CD4-positive, alpha-beta T cell (primary cell): ENCODE measurements at places on chromosomes 3 and 15.
A peak's percentile ranks its signal among the peaks of the same experiment; 100 is the strongest.

GRCh38 chr3:161393310-161393709 lies 22.0 kb upstream of the SPTSSB start:
- no peak overlapping the region for H3K4me3 ChIP-seq
- DNase-seq, result no peak
- no peaks in the 10 kb centered on the region for H3K36me3 ChIP-seq
- peaks cover 30% of the 10 kb centered on the region for H3K4me1 ChIP-seq
- H3K27ac ChIP-seq, result no peak overlapping the region

- H3K27ac ChIP-seq, result no peak overlapping the region
- H3K4me3 ChIP-seq, result no peak overlapping the region
- no peaks in the 10 kb centered on the region for H3K27me3 ChIP-seq
- H3K36me3 ChIP-seq, result no peaks in the 10 kb centered on the region
- H3K4me1 ChIP-seq, result no peaks in the 10 kb centered on the region
- DNase-seq, result no peak
Observed at GRCh38 chr15:87722941-87723691, 533.4 kb downstream of the NTRK3 start.

- H3K36me3 ChIP-seq, result no peaks in the 10 kb centered on the region
- no peak overlapping the region for H3K27ac ChIP-seq
- no peak overlapping the region for H3K4me3 ChIP-seq
- no peaks in the 10 kb centered on the region for H3K4me1 ChIP-seq
- H3K27me3 ChIP-seq, result no peaks in the 10 kb centered on the region
- DNase-seq, result no peak
Observed at GRCh38 chr3:68802111-68802870, 130.1 kb downstream of the TAFA4 start.

GRCh38 chr3:21718161-21718765 lies 32.7 kb downstream of the ZNF385D start:
- H3K36me3 ChIP-seq, result no peaks in the 10 kb centered on the region
- no peak for DNase-seq
- H3K27me3 ChIP-seq, result no peaks in the 10 kb centered on the region
- no peaks in the 10 kb centered on the region for H3K4me1 ChIP-seq
- no peak overlapping the region for H3K27ac ChIP-seq

GRCh38 chr15:32844118-32844711 lies 126.4 kb downstream of the GREM1 start:
- no peaks in the 10 kb centered on the region for H3K36me3 ChIP-seq
- no peak overlapping the region for H3K4me3 ChIP-seq
- no peaks in the 10 kb centered on the region for H3K27me3 ChIP-seq
- no peak overlapping the region for H3K27ac ChIP-seq
- DNase-seq, result no peak
- H3K4me1 ChIP-seq, result no peaks in the 10 kb centered on the region

DNA sequence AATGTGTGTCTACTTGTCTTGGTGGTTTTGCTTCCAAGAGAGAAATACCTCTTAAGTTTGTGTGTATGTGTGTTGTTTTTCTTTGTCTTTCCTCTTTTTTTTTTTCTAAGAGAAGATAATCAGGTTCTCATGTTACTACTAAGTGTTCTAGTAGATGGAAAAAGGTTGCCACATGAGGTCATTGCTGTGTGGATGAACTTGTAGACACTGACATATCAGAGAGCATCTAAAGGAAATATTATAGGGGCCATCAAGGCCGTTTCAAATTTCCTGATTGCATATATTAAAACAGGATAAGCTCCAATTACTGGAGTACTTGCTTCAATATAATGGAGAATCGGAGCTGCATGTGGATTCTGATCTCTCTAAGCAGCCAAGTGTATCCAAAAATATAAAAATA lies 747.5 kb downstream of the NR2F2 start:
- no peak overlapping the region for H3K4me3 ChIP-seq
- no peaks in the 10 kb centered on the region for H3K4me1 ChIP-seq
- H3K36me3 ChIP-seq, result no peaks in the 10 kb centered on the region

GRCh38 chr15:101161656-101162055 lies 90.2 kb downstream of the CHSY1 start:
- H3K27me3 ChIP-seq, result no peaks in the 10 kb centered on the region
- H3K36me3 ChIP-seq, result no peaks in the 10 kb centered on the region
- DNase-seq, result no peak
- no peak overlapping the region for H3K4me3 ChIP-seq

- no peak overlapping the region for H3K27ac ChIP-seq
- H3K36me3 ChIP-seq, result no peaks in the 10 kb centered on the region
- no peaks in the 10 kb centered on the region for H3K4me1 ChIP-seq
- no peak overlapping the region for H3K4me3 ChIP-seq
- peaks cover under 1% of the 10 kb centered on the region for H3K27me3 ChIP-seq
Observed at GRCh38 chr3:71891483-71891882, 106.5 kb upstream of the PROK2 start.

GRCh38 chr3:100437721-100438622 lies 36.6 kb downstream of the LNP1 start:
- no peaks in the 10 kb centered on the region for H3K27me3 ChIP-seq
- H3K36me3 ChIP-seq, result no peaks in the 10 kb centered on the region
- H3K4me1 ChIP-seq, result peaks cover 7% of the 10 kb centered on the region
- no peak for DNase-seq
- no peak overlapping the region for H3K27ac ChIP-seq

- H3K27me3 ChIP-seq, result no peaks in the 10 kb centered on the region
- DNase-seq, result no peak
- no peak overlapping the region for H3K4me3 ChIP-seq
- H3K4me1 ChIP-seq, result no peaks in the 10 kb centered on the region
- H3K36me3 ChIP-seq, result no peaks in the 10 kb centered on the region
- H3K27ac ChIP-seq, result no peak overlapping the region
Observed at GRCh38 chr15:33662014-33662413, 306.3 kb upstream of the CHRM5 start.

DNA sequence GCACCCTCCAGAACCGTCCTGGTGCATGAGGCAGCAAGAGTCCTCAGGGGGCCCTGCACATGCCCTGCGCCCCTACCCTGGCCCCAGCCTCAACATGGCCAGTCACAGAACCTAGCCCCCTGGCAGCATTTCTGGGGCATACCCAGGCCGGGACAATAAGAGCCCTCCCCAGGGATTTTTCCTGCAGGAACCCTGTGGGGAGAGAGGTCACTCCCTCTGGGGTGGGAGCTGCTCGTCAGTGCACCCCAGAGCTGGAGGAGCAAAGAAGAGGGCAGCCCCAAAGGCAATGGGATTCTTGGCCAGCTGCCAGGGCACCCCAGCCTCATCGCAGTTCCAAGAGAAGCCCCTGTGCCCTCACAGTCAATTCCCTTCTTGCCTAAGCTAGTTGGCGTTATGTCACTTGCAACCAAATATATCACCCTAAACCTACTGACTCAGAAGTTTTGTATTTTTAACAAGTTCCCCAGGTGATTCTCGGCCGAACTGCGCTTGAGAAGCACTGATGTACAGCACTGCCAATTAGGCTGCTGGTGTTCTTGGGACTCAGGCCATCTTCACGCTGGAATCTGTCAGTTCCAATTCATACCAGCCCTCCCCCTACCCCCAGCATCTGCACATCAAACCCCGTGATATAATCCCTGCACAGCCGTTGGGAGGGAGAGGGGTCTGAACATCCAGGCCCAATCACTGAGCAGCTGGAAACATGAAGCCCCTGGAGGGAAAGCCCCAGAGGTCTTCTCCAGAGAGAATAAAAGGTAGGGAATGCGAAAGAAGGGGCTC lies 87.5 kb upstream of the PRR20G start:
- no peaks in the 10 kb centered on the region for H3K4me1 ChIP-seq
- H3K27ac ChIP-seq, result no peak overlapping the region
- H3K4me3 ChIP-seq, result no peak overlapping the region
- no peaks in the 10 kb centered on the region for H3K27me3 ChIP-seq

DNA sequence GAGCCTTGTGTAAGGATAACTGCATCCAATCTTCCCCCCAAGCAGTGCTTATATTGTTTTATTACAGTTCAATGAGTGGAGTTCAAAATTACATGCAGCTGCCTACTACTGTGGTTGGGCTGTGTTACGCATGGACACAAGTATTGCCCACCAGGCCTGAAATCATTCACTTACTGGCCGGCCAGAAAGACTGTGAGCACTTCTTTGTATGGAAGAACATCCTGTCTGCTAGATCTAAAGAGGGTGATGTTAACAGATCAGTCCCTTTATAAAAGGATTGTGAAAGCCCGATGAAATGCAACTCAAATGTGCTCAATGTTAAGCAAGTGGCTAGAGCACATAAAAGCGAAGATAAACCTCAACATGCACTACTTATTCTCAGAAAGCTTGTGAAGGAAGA lies 132.5 kb downstream of the FOXP1 start:
- DNase-seq, result no peak
- H3K27ac ChIP-seq, result peak overlapping the region; percentile 47
- peaks cover 5% of the 10 kb centered on the region for H3K36me3 ChIP-seq
- H3K4me3 ChIP-seq, result no peak overlapping the region
- H3K4me1 ChIP-seq, result peaks cover 82% of the 10 kb centered on the region

DNA sequence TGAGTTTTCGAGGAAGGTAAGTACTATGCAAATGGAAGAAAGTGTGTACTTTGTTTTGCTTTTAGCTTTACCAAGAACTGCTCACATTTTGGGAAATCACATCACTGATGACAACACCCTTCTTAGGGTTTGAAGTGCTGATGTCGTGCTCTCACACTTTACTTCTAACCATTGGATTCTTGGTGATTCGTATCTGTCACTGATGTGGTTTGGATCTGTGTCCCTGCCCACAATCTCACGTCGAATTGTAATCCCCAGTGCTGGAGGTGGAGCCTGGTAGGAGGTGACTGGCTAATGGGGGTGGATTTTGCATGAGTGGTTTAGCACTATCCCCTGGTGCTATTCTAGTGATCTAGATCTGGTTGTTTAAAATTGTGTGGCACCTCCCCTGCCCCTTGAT lies 75.4 kb upstream of the RGMA start:
- no peaks in the 10 kb centered on the region for H3K4me1 ChIP-seq
- H3K36me3 ChIP-seq, result no peaks in the 10 kb centered on the region
- peaks cover 6% of the 10 kb centered on the region for H3K27me3 ChIP-seq

DNA sequence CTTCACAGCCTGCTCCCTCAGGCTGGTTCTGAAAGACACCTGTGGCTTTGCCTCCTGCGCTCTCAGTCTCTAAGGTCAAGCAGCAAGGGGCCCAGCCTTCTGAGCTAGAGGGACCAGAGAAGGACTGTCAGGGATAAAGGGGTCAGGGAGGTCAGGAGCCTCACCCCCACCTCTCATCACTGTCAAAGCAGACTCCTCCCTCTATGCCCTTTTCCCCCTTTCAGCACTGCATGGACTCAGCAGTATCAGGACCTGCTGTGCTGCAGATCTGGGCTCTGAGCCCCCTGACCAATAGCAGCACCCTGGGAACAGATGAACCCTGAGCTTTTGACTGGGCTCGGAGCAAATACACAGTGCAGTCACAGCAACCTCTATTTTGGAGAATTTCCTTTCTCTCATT lies 3.2 kb upstream of the BMF start:
- no peak overlapping the region for H3K27ac ChIP-seq
- DNase-seq, result no peak
- H3K4me1 ChIP-seq, result peaks cover 38% of the 10 kb centered on the region
- no peaks in the 10 kb centered on the region for H3K27me3 ChIP-seq
- H3K4me3 ChIP-seq, result no peak overlapping the region
